ENCODE measurements at places on chromosomes 3 and 15. TPM values are rescaled to one million over a fixed set of nuclear protein-coding genes. Genes with fewer than 3 reads are reported as not detected.

Gene CPNE4
- 0.18 TPM for total RNA-seq

Gene C3orf20
- total RNA-seq: 0.18 TPM

GRCh38 chr3:13608969-13609725, 60.2 kb downstream of the FBLN2 start:
- no peak for DNase-seq

DNA sequence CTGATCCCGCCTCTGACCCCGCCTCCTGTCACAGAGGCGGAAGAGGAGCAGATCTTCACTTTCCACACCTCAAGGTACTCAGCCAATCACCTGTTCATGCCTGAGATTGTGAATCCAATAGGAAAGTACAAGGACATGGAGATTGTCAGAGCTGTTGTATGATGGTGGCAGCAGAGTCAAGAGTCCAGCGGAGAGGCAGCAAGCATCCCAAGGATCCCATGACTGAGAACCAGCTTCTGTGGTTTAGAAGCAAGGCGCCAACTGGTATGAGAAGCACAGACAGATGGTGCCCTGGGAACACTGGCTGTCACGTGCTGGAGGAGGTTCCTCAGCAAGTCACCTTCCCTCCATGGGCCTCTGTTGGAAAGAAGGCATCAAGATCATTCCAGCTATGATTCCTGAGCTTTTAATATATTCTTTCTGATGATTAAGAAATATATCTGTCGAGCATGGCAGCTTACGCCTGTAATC, 93.9 kb downstream of the CPN2 start:
- DNase-seq: no peak

- DNase-seq: peak; percentile 66
Measured at GRCh38 chr3:146326875-146327543, 76.1 kb upstream of the PLSCR4 start.

Data from sciatic nerve (tissue), 2 donors.